ENCODE measurements at places on chromosomes 7 and 10.

DNA sequence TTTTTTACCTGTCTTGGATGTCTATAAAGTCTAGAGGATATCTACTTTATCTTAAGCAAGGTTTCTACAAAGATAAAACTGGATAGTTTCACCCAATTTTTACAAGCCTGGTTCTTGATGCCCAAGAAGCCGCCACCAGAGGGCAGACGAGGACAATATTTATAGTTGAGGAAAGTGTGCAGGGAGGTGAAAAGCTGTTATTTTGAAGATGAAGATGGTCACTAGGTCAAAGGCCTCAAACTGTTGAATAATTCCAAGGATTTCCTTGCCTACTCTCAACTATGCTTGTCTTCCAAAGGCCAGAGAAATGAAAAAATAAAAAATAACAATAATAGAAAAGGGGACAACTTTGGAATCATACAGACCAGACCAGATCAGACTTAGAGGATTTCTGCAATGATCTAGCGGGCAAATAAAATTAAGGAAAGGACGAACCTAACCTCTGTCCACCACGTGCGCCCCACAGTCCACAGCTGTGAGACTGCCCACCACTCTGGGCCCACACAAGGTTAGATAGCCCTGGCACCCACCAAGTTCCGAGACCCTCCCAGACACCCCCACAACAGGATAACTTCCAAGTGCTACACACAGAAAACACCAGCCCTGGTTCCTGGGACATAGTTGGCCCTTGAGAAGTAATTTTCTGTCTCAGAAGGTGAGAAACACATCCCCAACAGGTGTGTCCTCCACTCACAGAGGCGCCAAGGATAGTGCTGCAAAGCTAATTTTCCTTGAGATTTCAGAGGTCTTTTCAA is 2.8 kb downstream of the PKD1L1 start:
- peak; percentile 80 for DNase-seq

DNA sequence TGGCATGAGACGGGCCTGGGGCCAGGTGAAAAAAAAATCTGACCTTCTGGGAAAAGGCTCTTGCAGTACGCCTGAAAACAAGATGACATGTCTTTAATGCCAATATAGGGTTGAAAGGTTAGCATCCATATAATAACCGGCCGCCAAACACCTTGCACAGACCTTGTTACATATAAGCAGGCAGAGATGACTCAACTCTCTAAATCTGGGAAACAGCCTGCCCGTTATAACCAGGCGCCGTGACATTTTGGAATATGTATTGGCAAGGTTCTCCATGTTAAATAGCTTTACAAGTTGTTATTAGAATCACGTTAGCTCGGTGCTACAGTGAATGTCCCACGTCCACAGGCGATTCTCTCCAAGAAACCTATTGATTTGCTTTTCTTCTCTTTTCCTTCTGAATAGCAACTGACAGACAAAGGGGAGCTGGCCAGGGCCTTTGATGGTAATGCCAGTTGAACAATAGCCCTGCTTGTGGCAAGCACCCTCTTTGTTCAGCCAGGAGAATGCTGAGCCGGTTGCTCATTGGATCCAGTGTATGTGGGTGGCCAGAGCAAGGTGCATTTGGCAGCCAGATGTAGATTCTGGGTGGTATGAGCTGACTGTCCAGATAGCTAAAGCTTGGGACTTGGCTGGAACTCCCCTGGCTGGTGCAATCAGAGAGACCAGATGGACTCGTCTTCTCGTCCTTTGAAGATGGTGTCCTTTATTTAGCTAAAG is 80.1 kb upstream of the AUTS2 start:
- DNase-seq = no peak

- peak; percentile 70 for DNase-seq
Measured at GRCh38 chr10:79562135-79562756, 2.0 kb upstream of the SFTPA2 start.

DNA sequence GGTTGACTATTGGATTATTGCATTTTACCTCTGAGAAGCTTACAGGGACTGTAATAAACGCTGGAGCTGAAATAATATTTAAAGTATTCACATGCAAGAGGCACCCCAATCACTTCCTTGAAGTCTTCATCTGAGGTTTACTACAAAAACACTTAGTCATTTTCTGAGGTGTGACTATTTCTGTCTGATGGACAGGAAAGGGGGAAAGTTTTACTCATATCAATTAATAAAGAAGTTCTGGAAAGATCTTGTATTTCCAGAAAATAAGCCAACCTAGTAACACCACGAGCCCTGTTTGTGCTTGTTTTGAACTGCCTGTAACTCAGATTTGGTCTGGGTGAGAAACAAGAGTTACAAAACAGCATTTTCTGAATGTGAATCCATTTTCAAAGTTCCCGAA is 63.9 kb upstream of the PRKCQ start:
- DNase-seq = no peak

- DNase-seq = no peak
Measured at GRCh38 chr10:71280216-71280615, 38.8 kb upstream of the SLC29A3 start.

DNA sequence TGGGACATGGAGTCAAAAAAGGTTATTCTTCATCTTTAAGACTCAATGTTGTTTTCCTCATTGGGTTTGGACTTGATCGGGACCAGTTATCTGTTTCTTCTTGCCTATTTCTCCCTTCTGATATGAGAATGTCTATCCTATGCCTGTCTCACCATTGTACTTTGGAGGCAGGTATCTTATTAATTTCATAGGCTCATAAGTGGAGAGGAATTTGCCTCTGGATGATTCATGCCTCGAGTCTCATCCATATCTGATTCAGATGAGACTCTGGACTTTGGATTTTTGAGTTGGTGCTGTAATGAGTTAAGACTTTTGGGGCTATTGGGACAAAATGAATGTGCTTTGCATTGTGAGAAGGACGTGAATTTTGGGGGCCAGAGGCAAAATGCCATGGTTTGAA is 36.2 kb upstream of the CCDC7 start:
- no peak for DNase-seq

DNA sequence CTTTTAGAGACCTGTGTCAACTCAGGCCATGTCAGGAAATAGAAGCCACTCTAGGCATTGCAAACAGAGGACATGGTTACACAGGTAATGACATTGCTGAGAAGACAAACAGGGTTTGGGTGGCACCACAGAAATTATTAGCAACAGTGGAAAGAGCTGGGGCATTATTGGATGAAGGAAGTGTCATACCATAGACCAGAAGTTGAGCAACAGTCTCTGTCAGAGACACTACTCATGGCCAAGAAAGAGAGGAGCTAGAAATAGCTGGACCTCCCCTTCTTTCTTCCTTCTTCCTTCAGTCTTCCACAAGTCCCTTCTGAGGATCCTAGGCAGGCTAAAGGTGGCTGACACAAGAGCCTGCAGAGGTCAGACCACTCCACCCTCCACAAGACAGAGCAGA is 4.2 kb upstream of the LIPA start:
- no peak for DNase-seq

DNA sequence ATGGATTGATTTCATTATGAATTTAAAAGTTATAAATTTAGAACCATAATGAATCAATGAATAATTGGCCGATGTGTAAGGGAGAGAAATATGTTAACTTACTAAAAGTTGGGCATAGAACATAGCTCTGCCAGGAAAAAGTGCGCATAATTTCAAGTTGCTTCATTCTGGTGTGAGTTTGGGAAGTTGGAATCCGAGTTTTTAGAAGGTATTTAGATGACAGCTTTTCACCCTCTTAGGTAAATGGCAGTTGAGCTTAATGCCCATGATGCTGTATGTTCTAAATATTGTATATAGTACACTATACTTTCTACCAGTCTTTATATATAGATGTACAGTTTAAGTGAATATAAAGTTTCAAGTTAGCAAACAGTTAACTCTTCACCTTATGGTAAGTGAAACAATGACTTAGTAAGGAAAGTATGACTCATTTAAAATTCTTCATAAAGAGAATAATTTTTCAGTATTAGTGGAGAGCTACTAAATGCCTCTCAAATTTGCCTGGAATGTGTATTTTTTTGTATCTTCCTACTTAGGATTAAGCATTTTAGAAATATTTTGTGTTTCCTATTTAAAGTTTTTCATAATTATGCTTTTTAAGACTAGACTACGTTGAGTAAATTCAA is 1.6 kb downstream of the C1GALT1 start:
- no peak for DNase-seq

DNA sequence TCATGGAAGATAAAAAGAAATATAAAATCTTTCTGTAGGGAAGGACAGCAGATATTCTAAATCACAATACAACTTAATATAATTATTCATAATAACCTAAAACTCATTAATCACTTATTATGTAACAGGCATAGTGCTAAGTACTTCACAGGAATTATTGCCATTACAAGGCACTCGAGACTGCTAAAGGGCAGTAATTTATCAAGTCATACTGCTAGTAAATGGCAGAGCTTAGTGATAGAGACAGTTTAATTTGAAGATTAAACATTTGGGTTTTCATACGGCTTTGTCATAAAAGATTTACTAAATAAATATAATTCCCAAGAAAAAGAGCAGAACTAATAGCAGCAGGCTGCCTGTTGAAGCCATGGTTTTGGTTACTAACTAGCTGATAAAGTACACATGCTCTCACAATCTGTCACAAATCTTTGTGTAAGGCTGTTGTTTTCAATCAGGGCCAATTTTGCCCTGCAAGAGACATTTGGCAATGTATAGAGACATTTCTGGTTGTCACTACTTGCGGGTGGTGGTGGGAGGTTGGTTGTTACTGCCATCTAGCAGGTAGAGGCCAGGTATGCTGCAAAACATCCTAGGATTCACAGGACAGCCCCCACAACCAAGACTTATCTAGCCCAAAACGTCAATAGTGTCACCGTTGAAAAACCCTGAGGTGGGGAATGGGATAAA is 233.3 kb upstream of the CACNA2D1 start:
- DNase-seq = no peak

DNA sequence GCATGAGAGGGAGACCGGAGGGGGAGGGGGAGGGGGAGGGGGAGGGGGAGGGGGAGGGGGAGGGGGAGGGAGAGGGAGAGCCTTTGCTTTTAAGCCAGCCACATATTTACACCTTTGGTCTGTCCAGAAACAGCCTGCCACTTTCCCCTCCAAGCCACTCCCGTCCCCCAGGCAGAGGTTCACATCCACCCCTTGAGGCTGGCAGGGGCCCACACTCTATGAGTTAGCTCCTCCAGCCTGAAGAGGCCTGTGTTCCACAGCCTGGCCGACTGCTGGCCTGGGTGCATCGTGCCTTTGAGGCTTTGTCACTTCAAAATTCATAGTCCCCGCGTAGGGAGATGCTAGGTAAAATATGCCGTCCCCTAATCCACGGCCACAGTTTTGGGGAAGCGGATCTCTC is 16.5 kb downstream of the ADAMTS14 start:
- DNase-seq = no peak

DNA sequence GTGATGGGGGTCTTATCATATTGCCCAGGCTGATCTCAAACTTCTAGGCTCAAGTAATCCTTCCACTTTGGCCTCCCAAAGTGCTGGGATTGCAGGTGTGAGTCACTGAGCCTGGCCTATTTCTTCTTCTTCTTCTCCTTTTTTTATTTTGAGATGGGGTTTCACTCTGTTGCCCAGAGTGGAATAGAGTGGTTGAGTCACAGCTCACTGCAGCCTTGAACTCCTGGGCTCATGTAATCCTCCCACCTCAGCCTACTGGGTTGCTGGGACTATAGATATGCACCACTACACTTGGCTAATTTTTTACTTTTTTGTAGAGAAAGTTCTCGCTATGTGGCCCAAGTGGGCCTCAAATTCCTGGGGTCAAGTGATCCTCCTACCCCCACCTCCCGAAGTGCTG is 124.3 kb downstream of the SKIDA1 start:
- DNase-seq = no peak
